Frontal cortex (tissue), 4 donors: ENCODE measurements at places on chromosomes 4 and X.

DNA sequence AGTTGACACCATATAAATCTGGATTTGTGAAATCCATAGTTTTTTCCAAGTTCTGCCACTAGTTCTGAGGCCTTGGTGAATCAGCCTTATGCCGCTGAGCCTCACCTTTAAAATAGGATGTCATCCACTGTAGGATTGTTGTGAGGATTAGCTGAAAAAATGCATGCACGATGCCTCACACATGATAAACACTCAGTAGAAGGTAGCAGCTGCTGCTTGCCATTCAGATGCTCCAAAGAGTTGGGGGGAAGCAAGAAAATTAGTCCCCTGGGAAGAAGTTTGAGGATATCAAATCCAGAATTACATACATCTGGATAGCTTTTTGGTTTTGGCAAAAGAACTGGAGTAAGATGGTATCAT lies 7.4 kb downstream of the MMAA start:
- DNase-seq: no peak

GRCh38 chrX:47540754-47541538 lies 20.1 kb upstream of the ARAF start:
- peak; percentile 60 for DNase-seq

DNA sequence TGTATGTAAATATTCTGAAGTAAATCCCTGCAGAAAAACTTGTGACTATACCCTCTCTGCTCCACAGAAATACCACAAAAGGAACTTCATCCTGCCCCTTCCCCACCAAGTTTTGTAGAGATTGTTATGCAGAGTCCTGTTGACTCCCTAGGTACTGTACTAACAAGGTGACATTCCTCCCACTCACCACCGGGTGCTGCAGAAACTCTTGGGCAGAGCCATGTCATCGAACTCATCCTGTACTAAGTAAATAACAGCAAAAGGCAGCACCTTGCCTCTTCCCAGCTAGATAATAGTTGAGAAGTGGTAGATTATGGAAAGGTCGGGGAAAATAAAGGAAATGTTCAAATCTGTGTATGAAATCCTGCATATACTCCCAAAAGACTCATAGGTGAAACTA lies 233.3 kb downstream of the STPG2 start:
- DNase-seq: no peak

GRCh38 chr4:125393825-125394224 lies 79.1 kb downstream of the FAT4 start:
- no peak for DNase-seq

DNA sequence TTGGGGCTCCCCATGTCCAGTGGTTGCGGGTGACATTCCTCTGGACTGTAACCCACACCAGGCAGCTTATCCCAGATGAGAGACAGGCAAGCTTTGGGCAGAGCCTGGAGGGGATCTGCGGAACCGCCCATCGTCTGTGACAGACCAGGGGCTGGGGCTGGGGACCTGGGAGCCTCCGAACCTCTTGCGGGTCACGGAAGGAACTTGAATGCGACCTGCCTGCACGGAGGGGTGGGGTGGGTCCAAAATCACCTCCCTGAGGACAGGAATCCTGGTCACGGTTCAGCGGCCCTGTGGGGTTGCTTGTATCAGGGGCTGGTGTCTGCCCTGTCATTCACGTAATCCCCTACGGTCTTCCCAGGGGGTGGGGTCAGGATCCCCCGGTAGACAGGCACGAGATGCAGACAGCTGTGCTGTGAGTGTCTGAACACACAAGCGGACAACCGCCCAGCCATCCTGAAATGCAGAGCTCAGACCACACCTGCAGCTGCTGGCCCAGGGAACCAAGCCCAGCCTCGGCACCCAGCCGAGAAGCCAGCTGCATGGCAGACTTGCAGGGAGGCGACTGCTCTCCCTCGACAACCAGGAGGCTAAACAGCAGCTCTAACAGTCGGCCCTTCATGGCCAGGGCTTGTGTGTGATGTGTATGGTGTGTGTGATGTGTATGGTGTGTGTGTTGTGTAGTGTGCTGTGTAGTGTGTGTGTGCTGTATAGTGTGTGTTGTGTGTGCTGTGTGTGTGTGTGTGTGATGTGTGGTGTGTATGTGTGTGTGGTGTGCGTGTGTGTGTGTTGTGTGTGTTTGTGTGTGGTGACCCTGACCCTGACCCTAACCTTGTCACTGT lies 105.9 kb upstream of the ADRA2C start:
- peak; percentile 53 for DNase-seq

GRCh38 chr4:113122066-113122465 lies 72.6 kb downstream of the ANK2 start:
- DNase-seq: no peak

- no peak for DNase-seq
Observed at GRCh38 chrX:132855780-132856341, 102.6 kb downstream of the HS6ST2 start.
